ENCODE measurements at places on chromosomes 1 and 21.

DNA sequence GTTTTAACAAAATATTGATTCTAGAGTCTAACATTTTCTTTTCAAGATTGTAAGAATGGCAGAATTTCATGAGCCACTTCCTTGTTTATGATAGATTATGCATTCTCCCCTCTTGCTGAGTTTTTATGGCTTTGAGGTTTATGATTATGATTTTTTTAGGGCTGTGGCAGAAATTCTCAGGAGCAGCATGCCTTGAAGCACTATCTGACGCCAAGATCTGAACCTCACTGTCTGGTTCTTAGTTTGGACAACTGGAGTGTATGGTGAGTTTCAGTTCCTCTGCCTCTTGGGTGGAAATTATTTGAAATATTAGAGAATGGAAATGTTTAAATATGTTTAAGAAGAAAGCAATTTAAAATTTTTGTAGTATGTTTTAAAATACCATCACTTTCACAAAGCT lies 10.2 kb downstream of the USP16 start:
- DNase-seq = no peak

GRCh38 chr1:86487811-86488141 lies 19.0 kb downstream of the CLCA1 start:
- no peak for DNase-seq

- no peak for DNase-seq
Observed at GRCh38 chr1:31839662-31840343, 24.0 kb upstream of the SPOCD1 start.

GRCh38 chr1:155127105-155127966 lies at the start of gene EFNA1:
EFNA1 (plus strand) TSS chr1:155127876; CDS start chr1:155127978, 102 bp downstream.
- peak; percentile 33 for DNase-seq

DNA sequence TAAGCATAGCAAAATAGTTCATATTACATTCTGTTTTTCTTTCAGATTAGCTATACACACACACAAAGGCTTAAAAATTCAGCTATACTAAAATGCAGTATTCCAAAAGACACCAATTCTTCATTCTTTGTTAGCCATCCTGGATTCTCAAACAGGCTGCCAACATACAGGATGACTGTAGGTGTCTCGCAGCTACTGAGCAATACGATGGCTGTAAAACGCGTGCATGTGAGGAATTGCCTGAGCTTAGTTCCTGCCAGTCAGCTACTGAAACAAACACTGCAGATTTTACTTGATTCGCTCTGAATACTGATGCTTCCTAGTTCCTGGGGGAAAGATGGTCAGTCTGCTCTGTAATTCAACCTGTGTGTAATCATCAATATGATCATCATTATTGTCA lies 24.7 kb upstream of the HMGN1 start:
- peak; percentile 47 for DNase-seq

- DNase-seq = peak; percentile 86
Observed at GRCh38 chr1:216183007-216183406, 240.2 kb downstream of the USH2A start.

DNA sequence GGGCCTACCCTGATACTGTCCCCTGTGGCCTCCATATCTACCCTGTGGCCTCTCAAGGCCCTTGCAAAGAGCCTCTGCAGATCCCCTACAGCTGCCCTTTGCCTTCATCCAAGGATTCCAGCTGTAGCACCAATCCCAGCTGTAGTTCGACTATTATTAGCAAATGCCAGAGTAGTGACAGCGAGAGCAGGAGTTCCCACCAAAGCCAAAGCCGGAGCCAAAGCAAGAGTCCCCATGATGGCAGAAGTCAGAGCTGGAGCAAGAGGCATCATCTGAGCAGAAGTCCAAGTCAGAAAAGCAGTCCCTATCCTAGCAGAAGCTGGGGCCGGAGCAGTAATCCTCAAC lies 2.7 kb downstream of the NSUN4 start:
- DNase-seq = no peak

- no peak for DNase-seq
Observed at GRCh38 chr1:193479187-193479586, 292.8 kb upstream of the B3GALT2 start.

DNA sequence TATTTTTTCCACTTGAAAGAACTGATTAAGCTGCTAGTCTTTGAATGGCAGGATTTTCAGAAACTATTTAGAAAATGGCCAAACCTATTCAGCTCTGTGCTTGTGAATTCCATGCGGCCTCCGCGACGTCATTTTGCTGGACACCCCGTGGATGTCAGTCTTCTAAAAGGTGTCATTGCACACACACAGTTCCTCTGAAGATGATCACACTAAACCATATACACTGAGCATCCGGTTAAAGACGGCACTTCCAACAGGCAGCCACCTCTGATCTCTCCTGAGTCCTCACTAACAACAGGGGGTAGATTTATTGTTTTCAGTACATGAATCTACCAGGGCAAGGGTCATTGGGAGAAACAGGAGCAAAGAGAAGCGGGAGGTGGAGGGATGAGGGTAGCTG lies 9.1 kb downstream of the CFAP74 start:
- no peak for DNase-seq

DNA sequence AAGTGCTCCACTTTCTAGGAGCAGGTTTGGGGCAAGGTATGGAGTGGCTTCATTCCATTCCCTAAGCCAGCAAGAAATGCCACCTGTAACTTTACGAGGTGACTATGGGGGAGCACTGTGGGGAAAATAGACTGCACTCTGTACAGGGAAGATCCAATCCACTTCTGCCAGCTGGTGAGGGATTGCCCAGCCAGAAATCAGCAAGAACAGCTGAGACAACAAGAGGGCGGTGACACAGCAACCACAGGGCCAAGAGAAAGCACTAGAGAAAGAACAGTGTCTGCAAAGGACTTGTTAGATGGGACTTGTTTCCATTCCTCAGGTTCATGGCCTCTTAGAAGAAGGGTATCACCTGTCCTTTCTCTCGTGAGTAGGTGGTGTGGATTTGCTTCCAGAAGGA lies 19.6 kb downstream of the CAPN8 start:
- DNase-seq = no peak

DNA sequence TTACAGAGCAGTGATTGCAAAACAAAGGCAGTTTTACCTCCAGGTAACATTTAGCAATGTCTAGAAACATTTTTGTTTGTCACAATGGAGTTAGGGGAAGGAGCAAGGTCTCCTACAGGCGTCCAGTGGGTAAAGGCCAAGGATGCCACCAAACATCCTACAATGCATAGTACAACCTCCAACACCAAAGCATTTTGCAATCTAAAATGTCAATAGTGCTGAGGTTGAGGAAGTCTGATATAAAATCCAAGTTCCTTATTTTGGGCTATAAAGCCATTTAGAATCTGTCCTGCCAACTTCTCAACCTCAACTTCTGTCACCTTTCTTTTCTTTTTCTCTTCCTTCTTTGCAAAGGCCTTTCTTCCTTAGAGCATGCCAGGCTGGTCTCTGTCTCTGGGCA lies 111.2 kb downstream of the FASLG start:
- DNase-seq = no peak

- peak; percentile 10 for DNase-seq
Observed at GRCh38 chr1:225710804-225711203, 57.9 kb upstream of the ENAH start.

- DNase-seq = no peak
Observed at GRCh38 chr1:32219022-32219421, 3.1 kb downstream of the TMEM234 start.

- no peak for DNase-seq
Observed at GRCh38 chr1:42793824-42794223, 9.0 kb downstream of the TMEM269 start.

DNA sequence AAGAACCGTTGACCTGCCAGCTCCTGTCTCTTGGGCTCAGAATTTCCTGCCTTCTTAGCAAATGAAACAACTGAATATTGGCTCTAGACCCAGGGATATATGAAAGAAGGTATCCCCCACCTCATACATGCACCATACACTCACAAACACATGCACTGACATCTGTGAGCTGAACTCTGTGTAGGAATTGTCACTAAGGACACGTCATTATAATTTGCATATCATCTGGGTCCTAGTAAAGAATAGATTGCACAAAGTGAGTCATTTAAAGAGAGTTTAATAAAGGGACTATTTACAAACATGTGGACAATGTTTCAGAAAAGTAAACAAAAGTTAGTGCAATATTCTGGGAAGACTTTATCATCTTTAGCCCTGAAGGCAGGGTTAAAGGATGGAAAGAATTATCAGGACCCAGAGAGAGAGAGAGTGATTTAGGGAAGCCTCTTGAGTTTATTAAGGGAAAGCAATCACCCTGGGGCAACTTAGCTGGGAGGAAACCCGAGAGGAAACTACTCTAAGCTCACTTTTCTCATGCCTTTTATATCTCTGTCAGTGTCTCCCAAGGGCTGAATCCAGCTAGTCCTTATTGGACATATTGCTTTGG lies 74.1 kb upstream of the PLA2G4A start:
- DNase-seq = peak; percentile 18

DNA sequence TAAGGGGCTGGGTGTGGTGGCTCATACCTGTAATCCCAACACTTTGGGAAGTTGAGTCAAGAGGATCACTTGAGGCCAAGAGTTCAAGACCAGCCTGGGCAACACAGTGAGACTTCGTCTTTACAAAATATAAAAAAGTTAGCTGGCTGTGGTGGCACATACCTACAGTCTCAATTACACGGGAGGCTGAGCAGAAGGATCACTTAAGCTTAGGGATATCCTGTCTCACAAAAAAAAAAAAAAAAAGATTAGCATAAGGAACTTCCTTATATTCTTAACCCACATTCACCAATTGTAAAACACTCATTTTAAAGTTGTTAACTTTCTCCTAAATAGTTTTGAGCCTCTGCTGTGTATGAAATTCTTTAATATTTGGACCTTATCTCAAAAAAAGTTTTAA lies 53.1 kb downstream of the ABCD3 start:
- DNase-seq = no peak

DNA sequence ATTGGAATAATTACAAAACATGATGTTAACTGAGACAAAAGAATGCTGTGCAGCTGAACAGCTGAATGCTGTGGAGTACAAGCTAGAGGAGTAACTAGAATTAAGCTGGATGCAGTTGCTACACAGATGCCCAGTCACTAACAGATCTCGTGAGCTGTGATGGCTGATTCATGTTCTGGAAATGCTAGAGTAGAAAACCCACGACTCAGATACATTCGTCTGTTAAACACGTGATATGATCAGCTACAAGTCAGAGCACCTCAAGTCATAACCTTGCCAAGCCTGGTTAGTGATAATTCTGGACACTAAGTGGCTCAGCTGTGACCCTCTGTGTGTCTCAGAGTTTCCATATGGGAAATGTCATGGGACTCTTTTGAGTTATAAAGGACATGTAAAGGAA lies 89.7 kb upstream of the ESRRG start:
- peak; percentile 65 for DNase-seq

DNA sequence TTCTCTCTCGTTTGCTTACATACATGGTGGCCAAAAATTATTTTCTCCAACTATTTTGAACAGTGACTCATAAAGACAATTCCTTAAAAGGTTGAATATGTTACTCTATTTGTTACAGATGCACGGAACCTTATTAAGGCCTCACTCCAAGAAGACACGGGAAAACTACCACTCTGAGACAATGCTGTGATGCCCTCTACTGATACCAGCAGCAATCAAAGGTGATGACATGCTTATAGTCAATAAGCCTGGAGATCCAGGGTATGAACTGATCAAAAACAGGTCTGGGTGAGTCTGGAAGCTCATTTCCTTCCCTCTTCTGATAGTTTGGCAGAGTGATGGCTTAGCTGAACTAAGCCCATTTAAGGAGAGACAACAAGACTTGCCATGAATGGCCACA lies 563.0 kb downstream of the LRRIQ3 start:
- no peak for DNase-seq

DNA sequence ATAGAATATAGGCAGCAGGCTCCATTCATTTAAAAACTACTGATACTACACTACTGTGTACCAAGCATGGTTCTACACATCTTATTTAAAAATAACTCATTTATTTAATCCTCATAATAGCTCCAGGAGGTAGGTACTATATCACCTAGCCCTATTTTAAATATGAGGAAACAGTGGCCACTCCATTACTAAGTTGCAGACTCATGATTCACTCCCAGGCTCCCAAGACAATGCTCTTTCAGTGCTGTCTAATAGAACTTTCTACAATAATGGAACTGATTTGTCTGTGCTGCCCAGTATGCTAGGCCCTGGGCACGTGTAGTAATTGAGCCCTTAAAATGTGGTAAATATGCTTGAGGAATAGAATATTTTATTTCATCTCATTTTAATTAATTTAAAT lies 357.1 kb downstream of the LTN1 start:
- DNase-seq = no peak

GRCh38 chr1:162674034-162674608 lies 41.9 kb downstream of the DDR2 start:
- DNase-seq = peak; percentile 58
